ENCODE measurements at places on chromosomes 4 and X.

- DNase-seq: peak; percentile 22
These were observed 200.4 kb downstream of the MAB21L2 start for GRCh38 chr4:150782311-150782710.

DNA sequence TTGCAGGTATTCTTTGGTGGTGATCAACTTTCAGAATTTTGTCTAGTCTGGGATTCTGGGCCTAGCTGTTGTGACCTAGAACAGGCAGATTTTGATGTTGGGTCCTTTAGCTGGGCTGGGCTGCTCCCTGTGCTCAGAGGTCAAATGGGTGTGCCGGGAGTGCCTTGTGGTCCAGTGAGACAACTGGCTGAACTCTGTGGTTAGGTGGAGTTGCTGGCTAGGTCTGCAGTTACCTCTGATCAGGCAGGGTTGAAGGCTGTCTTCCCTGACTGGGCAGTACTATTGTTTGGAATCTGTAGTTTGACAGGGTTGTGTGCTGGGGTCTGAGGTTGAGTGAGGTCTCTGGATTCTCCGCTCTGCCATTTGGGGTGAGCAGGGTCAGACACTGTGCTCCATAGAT, 599.3 kb downstream of the RAPGEF2 start:
- no peak for DNase-seq

- DNase-seq: no peak
These were observed 15.0 kb downstream of the APELA start for GRCh38 chr4:164892018-164892417.

DNA sequence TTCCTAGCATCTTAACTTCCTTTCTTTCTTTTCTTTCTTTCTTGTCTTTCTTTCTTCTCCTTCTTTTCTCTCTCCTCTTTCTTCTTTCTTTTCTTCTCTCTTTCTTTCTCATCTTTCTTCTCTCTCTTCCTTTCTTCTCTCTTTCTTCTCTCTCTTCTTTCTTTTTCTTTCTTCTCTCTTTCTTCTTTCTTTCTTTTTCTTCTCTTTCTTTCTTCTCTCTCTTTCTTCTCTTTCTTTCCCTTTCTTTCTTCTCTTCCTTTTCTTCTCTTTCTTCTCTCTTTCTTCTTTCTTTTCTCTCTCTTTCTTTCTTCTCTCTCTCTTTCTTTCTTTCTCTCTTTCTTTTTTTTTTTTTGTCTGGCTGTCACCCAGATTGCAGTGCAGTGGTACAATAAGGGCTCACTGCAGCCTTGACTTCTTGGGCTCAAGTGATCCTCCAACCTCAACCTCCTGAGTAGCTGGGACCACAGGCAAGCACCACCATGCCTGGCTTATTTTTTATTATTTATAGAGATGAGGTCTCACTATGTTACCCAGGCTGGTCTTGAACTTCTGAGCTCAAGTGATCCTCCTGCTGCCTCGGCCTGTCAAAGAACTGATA, 17.5 kb downstream of the NMU start:
- no peak for DNase-seq

- no peak for DNase-seq
These were observed 13.6 kb upstream of the PPP2R3B start for GRCh38 chrX:400258-400657.

DNA sequence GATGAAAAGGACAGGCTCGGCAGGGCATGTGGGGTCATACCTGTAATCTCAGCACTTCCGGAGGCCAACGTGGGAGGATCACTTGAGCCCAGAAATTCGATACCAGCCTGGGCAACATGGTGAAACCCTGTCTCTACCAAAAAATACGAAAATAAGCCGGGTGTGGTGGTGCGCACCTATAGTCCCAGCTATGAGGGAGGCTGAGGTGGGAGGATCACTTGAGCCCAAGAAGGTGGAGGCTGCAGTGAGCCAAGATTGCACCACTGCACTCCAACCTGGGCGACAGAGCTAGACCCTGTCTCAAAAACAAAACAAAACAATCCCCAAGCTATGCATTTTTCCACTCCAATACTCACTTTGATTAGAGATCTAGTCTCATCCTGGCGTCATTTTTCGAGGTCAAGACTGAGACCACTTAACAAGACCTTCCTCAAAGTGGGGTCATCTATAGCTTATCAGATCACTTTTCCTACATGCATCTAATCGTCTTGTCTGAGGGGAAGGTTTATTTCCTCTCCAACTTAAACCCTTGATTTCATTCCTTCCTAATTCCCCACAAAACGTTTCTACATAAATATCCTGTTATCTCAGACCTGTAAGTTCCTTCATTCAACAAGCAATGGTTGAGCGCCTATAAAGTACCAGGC, 1.3 kb downstream of the NKAP start:
- DNase-seq: peak; percentile 5

DNA sequence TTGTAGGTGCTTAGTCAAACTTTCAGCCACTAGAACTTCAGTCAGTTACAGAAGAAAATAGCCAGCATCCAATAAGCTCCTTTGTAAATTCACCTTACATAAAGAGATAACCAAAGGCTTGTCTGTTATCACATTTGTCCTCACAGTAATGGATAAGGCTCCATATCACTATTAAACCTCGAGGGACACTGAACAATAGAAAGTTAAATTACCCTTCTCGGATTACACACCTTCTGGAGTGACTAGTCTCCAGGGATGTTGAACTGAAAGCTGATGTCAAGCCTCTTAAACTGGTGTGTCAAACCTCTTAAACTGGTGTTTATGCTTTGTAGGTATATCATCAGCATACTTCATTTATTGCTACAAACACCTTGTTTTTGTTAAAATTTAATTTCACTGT, 639.0 kb downstream of the CENPC start:
- DNase-seq: no peak

DNA sequence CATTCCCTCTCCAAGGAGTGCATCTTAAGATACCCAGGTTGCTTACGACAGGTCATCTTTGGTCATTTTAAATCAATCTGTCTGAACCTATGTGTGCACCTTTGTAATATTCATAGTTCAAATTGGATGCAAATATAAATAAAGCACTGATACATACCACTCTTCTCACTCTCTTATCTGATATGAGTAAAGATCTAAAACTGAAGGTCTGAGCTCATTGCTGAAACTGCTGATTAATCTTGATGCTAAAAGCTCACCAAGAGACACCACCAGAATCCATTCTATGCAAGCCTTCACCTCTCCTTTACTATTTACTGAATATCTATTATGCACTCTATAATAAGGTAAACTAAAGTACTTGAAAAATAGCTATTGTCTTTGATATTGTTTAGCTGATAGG, 16.6 kb downstream of the HSD17B13 start:
- DNase-seq: no peak

DNA sequence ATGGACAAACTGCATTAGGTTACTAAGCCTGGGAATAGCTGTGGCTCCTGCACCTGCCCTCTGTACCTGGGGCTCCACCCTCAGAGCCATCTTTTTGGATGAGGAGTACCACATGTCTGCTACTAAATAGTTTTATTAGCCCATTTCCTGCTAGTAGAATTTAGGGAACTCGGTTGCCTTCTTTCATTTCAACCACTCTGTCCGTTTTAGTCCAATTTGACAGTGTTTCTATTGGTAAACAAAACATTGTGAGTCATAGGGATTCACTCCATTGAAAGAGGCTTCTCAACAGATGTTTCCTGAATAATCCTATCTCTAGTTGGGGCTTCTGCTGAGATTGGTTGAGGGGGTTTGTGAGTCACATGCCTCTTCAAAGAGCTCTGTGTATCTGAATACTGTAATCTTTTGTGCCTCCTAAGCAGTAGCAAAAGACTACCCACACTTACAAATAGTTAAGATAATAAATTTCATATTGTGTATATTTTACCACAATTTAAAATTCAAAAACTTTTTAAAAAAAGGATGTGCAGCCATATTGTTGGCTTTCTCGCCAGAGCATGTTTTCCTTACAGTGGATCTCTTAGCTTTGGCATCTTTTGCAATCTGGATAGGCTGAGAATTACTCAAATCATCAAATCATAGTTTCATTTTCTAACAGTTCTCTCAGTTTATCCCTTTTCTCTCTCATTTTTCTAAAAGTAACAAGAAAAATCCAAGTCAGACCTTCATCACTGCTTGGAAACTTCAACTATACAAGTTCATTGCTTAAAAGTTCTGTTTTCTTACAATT, 9.9 kb downstream of the FAM200B start:
- DNase-seq: peak; percentile 92

DNA sequence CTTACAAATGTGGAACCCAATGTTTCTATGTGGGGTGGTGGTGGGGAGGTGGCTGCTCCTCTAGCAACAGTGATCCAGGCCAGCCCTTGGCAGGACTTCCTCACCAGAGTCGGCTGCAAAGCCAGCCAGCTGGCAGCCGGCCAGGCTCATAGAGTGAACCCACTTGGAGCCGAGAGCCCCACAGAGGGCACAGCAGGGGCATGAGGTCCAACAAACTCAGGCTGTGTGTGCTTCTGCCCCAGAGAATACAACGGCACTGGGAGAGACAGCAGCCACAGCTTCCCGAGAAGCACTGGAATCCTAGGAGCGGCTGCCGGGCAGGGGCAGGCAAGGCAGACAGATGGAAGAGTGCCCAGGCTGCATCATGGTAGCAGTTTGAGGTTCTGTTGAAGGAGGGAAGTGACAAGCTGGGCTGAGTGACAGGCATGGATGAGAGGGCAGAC, 23.5 kb upstream of the SOWAHD start:
- no peak for DNase-seq

Data from fibroblast of villous mesenchyme (primary cell).